Amygdala (tissue), 56 donors: ENCODE measurements at places on chromosomes 4 and X.

GRCh38 chr4:15294832-15295231, 133.0 kb upstream of the C1QTNF7 start:
- DNase-seq = no peak

GRCh38 chr4:102878901-102879300, 10.1 kb downstream of the CISD2 start:
- DNase-seq = no peak

GRCh38 chrX:97065066-97065465, 181.4 kb downstream of the RPA4 start:
- no peak for DNase-seq

- DNase-seq = no peak
Observed at GRCh38 chr4:94974773-94975172, 217.0 kb downstream of the BMPR1B start.

- DNase-seq = no peak
Observed at GRCh38 chrX:24204331-24204730, 54.8 kb downstream of the ZFX start.
